Stimulated activated CD8-positive, alpha-beta memory T cell treated with anti-CD3 and anti-CD28 coated beads, Interleukin-2, amount 100 ng/mL, for 48 hours (primary cell): ENCODE measurements at places on chromosomes 7 and 10.

- DNase-seq, result no peak
Observed at GRCh38 chr10:132496360-132497062, 41.1 kb upstream of the INPP5A start.

DNA sequence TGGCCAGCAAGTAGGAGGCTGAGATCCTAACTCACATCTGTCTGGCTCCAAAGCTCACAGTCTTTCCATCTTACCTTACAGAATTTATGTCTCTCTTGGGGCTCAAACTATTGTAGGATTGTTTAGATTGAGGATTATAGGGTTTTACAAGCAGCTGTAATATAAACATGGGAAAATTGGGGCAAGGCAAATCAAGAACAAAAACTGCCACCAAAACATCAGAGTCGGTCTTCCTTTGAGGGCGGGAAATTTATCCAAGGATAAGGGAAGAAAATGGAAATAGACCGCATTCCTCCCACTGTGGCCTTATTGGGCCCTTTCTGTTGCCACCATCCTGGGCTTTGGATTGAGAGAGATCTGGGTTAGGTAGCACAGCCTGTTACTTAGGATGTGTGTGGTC lies 22.5 kb downstream of the RBM20 start:
- no peak for DNase-seq

DNA sequence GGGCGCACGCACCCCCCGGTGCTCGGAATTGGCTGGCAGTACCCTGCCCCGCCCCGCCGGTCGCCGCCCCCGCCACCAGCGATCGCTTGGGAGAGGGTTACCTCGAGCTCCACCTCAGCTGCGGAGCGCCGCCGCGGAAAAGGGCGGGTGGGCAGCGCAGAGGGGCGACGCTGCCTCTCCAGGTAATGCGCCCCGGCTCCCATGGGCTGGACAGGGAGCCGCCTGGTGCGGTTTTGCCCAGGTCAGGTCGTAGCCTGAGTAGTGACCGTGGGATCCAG lies 1.3 kb downstream of the PFKFB3 start:
- DNase-seq, result peak; percentile 52

DNA sequence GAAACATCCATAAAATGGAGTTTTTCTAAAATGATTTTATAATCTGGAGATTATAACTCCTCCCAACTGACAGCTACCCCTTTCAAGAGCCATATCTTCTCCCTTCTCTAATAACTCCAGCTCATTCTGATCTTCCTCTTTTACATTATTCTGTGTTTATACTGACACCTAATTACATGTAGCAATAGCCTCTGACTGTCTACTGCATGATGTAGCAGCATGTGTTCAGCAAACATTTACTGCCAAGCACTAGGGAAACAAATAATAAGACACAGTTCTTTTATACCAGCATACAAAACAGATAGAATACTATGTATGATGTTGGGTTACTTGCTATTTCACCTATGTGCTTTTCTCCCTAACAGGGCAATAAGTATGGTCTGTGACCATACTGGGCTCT lies 20.7 kb downstream of the RBM28 start:
- DNase-seq, result no peak

DNA sequence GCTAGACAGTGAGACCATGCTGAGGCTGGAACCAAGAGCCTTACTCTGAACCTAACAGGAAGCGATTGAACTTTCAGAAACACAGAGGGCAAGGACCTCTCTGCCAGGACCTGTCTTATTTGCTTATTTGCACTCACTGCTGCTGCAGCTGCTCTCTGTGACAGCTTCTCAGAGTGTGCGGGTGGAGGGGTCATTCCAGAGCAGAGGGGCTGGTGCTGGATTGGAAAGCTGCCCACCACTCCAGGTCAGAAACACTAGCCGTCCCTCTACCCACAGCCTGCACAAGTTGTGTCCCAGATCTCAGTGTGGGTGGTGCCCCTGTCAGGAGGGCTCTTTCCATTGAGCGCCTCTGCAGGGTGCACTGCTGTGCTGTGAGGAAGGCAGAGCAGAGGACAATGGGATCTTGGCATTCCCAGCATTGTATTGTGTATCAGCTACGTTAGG lies 126.2 kb downstream of the CCNY start:
- DNase-seq, result no peak

DNA sequence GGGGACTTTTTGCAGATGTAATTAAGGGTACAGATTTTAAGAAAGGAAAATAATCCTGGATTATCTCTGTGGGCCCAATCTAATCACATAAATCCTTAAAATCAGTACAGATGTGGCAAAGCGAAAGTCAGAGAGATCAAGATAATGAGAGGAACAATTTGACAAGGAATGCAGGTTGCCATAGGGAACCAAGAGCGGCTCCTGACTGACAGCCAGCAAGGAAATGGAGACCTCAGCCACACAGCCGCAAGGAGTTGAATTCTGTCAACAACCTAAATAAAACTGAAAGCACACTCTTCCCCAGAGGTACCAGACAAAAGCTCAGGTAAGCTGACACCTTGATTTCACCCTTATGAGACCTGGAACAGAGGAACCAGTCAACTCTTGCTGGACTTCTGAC lies 3.4 kb upstream of the PNPLA8 start:
- no peak for DNase-seq
